Activated CD4-positive, alpha-beta T cell treated with anti-CD3 and anti-CD28 coated beads for 36 hours (primary cell): ENCODE measurements at places on chromosomes 2 and 18. TPM values are rescaled to one million over a fixed set of nuclear protein-coding genes. Genes with fewer than 3 reads are reported as not detected.

DNA sequence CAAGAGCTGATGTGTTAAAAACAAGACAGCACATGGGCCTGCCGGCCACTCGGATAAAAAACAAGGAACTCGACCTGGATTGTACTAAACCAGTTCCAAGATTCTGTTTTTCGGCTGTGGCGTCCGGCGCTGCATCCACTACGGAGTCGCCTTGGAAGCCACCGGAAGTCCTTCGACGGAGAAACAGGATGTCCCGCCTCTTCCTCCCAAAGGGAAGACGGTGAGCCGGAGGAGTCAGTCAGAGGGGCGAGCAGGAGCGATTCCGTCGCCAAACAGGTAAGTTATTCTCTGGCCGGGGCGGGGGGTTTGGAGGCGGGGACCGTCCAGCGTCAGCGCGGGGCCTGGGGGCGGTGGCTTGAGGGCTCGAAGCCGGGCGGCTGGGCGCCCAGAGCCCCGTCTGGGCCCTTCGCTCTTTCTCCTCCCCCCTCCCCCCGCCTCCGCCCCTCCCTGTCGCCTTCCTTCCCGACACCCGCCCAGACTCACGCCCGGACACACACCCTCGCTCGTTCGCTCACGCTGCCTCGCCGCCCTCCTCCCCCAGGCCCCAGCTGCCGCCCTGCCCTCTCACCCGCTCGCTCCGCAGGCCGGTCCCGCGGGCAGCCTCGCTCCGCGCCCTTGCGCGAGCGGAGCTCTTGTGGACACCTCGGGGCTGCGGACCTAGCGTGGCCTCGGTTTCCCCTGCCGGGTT lies at the start of gene ZNF407:
Gene ZNF407 (plus strand): TSS at position 209 of the 688 bp plus-strand sequence. CDS start 33,150 bp downstream, outside the sequence.
- DNase-seq, result peak; percentile 90

- no peak for DNase-seq
Observed at GRCh38 chr2:19114126-19114525, 244.3 kb downstream of the OSR1 start.

DNA sequence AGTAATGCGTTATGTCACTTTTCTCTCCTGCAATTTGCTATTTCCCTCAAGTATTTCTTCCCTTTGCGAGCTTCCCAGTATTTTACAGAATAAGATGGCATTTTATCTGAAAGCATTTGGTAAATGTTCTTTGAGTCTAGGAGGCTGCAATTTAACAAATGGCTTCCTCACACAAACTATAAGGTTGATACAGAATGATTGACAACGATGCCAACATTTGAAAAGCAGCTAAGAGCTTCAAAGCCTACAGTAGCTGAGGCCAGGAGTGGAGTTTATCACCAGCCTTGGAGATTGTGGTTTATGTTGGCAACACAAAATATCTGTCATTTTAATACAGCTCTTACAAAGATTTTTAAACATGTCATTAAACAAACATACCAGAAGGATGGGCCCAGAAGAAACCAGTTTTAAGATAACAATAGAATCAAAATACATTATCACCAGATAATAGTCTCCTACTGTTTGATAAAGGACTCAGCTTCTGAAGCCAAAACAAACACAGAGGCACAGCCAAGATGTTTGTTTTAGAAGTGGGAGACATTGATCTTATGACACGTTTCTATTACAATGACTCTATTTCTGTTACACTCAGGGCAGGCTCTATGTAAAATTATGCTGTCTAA lies 711.4 kb upstream of the ACVR2A start:
- DNase-seq, result no peak

- DNase-seq, result no peak
Observed at GRCh38 chr2:30159766-30160165, 13.0 kb downstream of the YPEL5 start.

WDR35 gene
- 6.2 TPM for total RNA-seq

PDE6D gene
- 31.1 TPM for total RNA-seq

GRCh38 chr18:6056171-6056910 lies 161.0 kb upstream of the TMEM200C start:
- no peak for DNase-seq

CHRND gene
- not detected for total RNA-seq

- no peak for DNase-seq
Observed at GRCh38 chr2:46010223-46010924, 286.8 kb upstream of the EPAS1 start.

CASP10 gene
- total RNA-seq, result 16.8 TPM

DNA sequence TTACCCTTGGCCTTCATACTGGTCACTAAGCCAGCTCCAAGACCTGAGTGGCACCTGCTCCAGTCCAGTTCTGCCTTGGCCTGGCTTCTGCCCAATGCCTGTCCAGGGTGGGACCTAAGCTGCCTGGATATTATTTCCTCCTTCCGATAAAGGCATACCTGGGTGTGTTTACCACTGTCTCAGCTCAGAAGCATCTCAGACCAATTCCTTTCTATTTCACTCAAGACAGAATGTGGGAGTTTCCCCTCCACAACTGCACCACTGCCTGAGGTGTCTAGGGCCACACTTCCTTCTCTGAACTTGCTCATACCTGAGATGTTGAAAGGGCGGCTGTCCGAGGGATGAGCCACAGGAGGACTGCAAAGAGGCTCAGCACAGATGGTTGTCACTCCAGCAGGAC lies 18.4 kb upstream of the CAB39 start:
- DNase-seq, result peak; percentile 44

C2orf92 gene
- 7.4 TPM for total RNA-seq

CYTIP gene
- 470 TPM for total RNA-seq

DNA sequence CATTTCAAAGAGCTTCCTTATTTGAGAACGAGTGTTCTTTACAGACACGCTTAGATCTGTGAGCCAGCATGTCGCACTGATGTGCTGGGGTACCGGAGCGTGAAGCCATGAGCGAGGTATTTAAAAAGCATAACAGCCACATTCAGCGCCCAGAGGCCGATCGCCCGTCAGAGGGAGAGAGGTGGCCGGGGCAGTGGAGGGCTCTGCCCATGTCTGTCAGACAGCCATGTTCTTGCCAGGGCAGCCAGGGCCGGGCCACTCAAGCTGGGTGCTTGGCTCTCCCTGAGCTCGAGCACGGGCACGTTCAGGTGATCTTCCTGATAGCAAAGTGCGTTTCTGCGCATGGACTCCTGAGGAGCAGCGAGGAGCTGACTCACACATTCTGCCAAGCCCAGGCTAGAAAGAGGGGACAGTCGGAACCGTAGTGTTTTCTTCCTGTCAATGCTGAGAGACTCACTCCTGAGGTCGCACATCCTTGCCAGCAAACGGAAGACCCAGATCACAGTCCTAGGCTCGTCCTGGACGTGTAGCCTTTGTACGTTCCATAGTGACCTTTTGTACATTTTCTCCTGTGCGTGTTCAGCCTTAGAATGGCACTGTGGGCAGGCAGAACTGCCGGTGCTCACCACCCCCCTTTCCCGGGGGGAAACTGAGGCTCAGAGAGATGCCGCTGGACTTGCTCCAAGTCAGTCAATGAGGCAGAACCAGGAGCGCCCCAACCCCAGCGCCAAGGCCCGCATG lies 100.7 kb downstream of the NFATC1 start:
- peak; percentile 3 for DNase-seq

GRCh38 chr2:181309586-181309985 lies 147.6 kb upstream of the ITGA4 start:
- DNase-seq, result no peak

- peak; percentile 73 for DNase-seq
Observed at GRCh38 chr18:12271376-12272235, 17.4 kb downstream of the CIDEA start.
